Right renal pelvis (tissue), 4 donors: ENCODE measurements at places on chromosomes 5 and 9.

DNA sequence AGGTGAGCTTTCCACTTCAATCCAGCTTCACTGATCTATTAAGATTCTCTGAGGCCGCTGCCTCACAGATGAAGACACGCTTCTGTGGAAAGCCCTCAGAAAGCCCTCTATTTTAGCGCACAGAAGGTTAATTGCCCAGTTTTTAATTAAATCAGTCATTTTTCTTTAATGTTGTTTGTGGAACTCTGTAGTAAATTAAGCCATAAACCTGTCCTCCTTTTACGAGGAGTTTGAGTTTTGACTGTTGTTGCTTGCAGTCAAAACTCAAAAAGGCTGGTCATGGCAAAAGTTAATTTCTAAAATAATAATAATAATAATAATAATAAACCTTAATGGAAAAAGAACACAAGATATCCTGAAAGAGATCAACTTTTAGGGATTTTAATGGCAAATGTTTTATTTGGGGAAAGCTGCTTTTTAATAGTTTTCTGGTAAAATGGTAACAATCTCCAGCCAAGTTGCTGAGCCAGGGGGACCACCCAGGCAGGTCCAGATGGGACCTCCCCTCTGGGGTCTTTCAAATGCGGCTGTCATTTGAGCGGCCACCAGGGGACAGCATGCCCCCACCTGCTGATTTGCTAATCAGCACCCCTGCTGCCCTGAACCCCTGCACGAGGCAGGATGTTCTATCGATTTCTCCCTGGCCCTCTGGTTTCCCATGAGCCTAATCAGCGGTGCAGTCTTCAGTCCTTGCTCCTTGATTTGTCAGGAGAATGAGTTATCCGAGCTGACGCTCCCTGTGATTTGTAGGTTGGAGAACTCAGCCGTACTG is 247.2 kb downstream of the FSTL4 start:
- DNase-seq, result peak; percentile 58

DNA sequence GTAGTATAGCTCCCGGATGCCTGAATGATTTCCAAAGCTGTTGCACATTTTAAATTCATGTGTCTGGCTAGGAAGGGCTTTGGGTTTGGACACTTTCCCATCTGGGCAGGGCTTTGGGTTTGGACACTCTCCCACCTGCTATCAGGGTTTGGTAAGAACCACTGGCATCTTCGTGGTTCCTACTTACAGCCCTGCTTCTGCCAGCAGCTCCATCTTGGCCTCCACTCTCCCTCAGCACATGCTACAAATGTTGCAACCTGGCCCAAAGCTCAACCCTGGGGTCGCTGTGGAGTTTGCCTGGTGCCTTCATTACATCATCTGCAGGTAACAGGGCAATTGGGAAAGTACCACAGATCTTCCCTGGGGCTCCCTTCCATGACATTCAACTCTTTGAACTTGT is 3.5 kb downstream of the TMCO6 start:
- no peak for DNase-seq

DNA sequence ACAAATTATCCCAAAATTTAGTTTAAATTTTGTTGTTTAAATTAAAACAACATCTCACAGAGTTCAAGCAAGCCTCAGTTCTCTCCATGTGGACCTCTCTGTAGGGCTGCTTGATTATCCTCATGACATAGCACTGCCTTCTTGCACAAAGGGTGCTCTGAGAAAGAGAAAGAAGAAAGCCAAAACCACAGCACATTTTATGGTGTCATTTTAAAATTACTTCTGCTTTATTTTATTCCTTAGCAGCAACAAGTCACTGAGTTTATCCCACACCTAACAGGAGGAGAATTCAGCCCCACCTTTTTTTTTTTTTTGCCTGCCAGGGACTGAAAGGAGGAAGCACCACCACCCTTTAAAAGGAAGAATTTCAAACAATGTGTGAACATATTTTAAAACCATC is 12.8 kb upstream of the KCNV2 start:
- no peak for DNase-seq

- no peak for DNase-seq
Observed at GRCh38 chr5:72369711-72370110, 49.5 kb downstream of the PTCD2 start.

DNA sequence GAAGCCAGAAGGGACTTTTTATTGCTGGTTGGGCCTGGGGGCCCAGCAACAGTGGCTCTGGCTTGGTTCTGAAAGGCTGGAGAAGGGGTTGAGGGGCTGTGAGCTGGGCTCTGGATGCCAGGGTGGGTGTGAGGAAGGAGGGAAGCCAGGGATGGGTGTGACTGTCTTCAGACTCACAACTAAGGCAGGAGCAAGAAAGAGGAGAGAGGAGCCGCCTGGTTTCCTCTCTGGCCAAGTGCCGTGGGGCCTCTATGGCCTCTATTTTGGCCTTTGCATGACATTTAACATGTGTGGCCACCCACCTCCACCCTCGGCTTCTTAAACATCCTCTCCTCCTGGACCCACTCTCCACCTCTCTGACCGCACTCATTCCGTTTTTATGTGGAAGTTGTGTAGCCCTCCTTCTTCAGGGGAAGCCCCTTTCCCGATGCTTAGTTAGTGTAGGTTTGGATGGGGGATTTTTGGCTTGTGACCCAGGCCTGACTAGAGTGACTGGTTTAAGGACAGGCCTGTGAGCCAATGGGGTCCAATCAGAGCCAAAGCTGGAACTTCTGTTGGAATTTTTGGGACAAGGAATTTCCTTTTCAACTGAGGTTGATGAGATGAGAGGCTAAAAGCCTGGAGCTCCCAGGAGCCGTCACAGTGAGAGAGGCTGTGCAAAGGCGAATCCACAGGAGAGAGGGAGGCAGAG is 517.8 kb downstream of the CCDC171 start:
- DNase-seq, result no peak

DNA sequence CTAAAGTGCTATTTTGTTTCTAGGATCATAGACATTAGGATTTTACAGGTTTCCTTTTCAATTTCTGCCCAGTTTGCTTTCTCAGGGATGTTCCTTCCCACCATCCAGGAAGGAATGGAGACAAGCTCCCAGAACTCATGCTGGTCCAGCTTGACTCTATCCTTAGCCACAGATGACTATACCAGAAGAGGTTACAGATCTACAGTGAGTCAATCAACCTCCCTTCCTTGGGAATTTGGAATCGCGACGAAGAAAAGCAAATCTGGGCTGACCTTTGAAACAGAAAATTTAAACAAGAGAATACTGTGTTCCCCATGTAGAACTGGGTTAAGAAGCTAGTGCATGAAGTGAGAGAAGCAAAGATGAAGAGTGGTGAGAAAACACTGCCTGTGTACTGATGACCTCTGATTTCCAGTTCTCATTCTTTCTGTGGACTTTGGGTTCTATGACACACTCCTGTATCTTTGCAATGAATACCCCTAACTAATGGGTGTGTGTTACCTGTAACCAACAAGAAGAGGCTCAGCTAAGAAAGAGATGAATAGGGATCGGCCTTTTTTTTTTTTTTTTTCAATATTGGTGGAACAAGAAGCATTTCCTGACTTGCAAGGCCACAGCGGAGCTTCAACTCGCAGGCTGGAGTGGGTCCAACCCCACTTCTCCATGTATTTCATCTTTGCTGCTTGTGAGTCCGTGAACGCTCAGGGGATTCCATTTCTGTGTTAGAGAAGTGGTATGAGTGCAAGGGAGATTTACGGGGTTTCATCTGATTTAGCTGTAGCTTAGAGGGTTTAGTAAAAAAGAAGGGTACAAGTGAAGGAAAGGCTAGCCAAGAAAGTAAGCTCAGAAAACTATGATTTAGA is 563.9 kb upstream of the CLINT1 start:
- no peak for DNase-seq

DNA sequence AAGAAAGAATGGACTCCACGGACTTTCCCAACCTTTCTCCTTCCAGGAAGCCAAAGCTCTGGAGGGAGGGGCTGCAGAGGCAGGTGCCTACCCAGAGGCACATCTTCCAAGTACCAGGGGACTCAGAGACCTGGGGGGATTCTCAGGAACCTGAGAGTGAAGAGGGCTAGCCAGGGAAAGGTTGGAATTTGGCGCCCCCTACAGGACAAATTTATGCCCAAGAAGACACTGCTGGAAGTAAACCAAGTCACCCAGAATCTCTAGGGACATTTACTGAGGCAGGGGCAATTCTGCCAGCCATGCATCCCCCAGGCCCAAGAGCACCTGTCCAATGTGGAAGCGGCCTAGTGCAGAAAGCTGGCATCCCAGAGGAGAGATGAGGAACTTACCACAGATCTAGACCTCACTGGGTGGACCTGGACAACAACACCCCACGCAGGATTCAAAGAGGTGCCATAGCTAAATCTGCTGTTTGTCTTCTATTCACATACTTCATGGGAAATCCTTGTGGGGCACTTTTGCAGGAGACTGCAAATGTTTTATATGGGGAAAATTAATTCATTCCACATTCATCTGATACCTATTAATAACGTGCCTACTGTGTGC is 25.9 kb upstream of the IDNK start:
- peak; percentile 25 for DNase-seq

DNA sequence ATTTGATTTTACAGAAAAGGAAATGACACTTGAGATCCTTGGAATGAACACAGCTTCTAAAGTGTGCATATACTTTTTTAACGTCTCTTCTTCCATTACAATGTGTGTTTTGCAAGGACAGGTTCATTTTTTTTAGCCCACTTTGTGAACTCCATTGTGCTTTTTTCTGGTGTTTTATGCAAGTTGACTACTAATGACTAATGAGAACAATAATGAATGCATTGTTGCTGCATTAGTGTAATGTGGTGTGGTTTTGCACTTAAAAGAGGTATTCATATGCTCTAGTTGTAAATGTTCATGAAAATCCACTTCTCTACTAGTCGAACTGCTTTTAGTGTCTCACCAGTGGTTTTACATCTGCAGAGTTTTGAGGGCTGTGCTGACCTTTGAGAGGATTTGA is 93.6 kb downstream of the UHRF2 start:
- DNase-seq, result no peak

DNA sequence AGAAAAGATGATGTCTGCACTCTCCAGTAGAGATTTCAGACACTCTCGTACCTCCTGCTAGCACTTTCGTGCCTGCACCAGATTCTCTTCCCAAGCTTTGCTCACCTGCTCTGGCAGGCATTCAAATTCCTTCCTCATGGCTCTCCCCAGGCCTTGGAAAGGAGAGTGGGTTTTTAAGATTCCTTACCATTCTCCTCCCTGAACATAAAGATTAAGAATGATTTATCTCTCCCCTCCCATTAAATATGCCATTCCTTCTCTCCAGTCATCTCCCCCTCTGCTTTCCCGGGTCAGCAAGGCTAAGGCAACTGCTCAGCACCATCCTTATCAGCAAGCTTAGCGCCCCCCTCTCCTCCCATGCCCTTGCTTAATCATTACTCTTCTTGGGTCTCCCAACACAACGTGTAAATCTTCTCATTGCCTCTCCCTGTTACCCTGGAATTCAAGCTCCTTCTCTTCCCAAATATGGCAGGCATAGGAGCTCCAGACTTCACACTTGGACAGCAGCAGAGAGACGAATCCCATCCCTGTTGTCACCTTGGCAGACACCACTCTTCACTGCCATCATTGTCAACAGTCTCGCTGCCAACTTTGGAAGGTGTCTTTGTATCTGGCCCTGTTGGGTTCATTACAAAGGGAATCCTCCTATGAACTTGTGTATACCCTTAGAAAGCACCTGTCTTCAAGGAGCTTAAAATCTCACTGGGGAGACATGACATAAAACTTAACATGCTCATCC is 332.9 kb downstream of the SLIT3 start:
- DNase-seq, result no peak

GRCh38 chr5:161446655-161447054 is 99.9 kb downstream of the GABRB2 start:
- DNase-seq, result no peak

DNA sequence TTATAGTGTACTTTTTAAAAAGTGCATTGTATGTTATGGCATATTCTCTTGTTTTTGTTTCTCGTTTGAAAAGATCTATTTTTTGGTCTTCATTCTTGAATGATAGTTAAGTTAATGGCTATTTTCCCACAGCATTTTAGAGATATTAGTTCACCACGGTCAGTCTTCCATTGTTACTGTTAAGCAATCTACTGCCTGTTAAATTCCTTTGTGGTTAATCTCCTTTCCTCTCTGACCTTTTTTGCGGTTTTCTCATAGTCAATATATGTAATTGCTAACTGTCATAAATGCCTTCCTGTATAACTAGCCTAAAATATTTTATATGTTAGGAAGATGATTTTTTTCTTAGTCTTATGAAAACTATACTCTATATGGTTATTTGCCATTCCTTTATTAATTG is 250.8 kb upstream of the FBXL7 start:
- no peak for DNase-seq

GRCh38 chr5:56838409-56839039 is 23.2 kb downstream of the MAP3K1 start:
- DNase-seq, result no peak

DNA sequence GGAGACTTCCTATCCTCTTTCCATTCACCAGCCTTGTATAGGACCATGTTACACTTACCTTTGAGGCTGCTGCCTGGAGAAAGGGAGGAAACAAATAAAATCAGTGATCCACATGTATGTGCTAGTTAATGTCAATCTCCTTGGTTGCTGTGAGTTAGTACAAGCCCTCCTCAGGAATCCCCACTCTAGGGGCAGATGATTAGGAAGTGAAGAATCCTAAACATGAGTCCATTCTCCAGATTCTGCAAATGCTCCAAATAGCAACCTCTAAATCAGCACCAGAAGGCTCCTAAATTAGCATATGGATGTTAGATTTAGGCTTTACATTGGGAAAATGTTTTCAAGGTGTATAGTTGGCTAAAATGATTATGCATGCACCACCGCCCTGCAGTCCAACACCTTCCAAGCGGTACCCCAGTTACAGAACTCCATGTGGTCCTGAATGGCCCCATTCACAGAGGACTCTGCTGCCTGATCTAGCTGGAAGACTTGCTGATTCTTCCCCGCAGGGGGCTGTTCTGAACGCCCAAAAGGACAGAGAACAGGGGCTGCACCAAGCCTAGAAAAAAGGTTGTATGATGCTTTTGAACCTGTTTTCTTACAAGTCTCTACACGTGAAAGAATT is 123.2 kb downstream of the TLE1 start:
- DNase-seq, result no peak

DNA sequence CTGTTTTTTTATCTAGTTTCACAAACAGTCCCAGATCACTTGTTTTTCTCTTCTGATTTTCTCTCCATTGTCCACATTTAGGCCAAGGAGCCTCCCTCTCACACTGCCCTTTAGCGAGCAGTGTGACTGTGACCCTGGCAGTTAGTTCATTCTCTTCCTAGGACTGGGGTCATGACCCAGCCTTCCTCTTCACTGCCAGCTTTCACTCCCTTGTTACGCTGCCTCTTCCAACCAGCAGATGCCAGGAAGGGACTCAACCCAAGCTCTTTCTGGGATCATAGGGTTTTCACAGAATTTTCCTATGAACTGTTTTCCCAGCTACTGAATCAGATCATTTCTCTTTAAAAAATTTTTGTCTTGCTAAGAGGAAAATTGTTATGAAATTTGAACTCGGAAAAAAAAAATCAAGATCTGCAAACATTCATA is 70.9 kb downstream of the LMNB1 start:
- no peak for DNase-seq
